ENCODE measurements at places on chromosomes 1 and 21.
A peak's percentile ranks its signal among the peaks of the same experiment; 100 is the strongest.

- DNase-seq, result no peak
Observed at GRCh38 chr1:162823231-162823630, 32.7 kb downstream of the HSD17B7 start.

DNA sequence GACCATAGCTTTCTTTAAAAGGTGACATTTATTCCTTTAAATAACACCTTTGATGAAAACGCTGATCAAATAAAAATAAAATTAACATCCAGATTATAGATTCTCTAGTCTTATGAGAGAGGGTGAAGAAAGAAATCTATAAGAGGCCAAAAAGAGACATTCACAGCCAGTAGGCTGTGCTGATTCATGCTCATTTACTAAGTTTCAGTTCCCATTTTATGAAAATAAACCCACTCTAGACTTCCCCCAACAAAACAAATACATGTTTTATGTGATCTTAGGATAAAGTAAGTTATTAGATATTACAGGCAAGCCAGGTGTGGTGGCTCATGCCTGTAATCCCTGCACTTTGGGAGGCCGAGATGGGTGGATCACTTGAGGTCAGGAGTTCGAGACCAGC is 21.1 kb downstream of the ESRRG start:
- DNase-seq, result no peak

DNA sequence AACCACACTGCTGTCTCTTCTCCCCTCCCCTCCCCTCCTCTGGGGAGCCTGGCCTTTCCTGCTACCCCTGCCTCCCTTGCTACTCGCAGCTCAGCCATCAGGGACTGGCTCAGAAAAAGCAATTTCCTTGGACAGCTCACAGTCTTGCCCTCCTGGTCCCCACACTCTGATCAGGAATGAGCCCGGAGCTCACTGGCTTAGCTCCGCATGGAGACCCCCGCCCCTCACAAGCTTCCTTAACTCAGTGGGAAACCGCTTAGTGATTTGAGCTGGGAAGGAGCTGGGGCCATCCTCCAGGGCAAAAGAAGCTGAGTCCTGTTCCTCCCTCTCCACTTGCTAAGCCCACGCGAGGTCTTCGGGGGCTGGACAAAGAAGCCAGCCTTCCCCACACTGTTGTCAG is 70.3 kb upstream of the ACTL8 start:
- DNase-seq, result no peak

- DNase-seq, result peak; percentile 90
Observed at GRCh38 chr1:97334454-97334853, 586.4 kb downstream of the DPYD start.

GRCh38 chr1:117657031-117657430 is 51.2 kb downstream of the TENT5C start:
- peak; percentile 77 for DNase-seq

DNA sequence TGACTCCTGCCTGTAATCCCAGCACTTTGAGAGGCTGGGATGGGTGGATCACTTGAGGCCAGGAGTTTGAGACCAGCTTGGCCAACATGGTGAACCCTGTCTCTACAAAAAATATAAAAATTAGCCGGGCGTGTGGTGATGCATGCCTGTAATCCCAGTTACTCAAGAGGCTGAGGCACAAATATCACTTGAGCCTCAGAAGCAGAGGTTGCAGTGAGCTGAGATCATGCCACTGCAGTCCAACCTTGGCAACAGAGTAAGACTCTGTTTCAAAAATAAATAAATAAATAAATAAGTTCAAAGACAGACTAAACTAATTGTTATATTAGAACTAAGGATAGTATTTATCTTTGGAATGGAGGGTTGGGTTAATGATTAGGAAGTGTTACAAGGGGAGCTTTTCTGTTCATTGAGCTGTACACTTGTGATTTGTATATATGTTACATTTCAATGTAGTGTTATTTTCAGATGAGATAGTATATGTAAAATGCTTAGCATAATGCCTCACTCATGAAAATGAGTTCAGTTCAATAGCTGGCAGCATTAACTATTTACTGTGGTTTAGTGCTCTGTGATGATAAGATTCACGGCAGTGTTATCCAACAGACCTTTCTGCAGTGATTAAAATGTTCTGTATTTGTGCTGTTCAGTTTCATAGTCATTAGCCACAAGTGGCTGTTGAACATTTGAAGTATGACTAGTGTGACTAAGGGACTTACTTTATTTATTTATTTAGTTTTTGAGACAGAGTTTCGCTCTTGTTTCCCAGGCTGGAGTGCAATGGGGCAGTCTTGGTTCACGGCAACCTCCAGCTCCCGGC is 47.7 kb downstream of the OSBPL9 start:
- DNase-seq, result peak; percentile 52

- DNase-seq, result peak; percentile 99
Observed at GRCh38 chr21:42939582-42940413, 14.4 kb upstream of the ERVH48-1 start.

- no peak for DNase-seq
Observed at GRCh38 chr1:45012639-45013278, 705 bp downstream of the UROD start.

DNA sequence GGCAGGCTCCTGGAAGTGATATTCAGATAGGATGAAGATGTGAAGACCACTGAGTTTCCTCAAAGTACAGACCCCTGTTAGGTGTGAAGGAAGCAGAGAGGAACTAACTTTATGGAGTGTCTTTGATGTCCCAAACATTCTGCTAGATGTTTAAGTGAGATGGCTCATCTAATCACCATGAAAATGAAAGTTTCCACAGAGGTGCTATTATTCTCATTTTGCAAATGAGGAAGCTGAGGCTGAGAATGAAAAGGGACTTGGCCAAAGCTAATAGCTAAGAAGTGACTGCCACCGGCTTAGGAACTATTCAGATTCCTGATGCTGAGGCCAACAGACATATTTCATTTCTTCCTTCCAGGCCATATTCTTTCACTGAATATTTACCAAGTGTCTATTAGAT is 45.9 kb upstream of the WLS start:
- no peak for DNase-seq

- peak; percentile 23 for DNase-seq
Observed at GRCh38 chr1:105138458-105138893, 1388.8 kb downstream of the AMY1C start.

- no peak for DNase-seq
Observed at GRCh38 chr1:115190540-115191170, 101.4 kb upstream of the TSPAN2 start.

GRCh38 chr1:82094136-82094535 is 293.4 kb downstream of the ADGRL2 start:
- DNase-seq, result no peak

- peak; percentile 74 for DNase-seq
Observed at GRCh38 chr1:118949315-118949714, 38.8 kb downstream of the TBX15 start.

- no peak for DNase-seq
Observed at GRCh38 chr1:15035236-15035635, 118.3 kb upstream of the TMEM51 start.

- no peak for DNase-seq
Observed at GRCh38 chr1:150841626-150842025, 33.6 kb upstream of the CTSK start.

DNA sequence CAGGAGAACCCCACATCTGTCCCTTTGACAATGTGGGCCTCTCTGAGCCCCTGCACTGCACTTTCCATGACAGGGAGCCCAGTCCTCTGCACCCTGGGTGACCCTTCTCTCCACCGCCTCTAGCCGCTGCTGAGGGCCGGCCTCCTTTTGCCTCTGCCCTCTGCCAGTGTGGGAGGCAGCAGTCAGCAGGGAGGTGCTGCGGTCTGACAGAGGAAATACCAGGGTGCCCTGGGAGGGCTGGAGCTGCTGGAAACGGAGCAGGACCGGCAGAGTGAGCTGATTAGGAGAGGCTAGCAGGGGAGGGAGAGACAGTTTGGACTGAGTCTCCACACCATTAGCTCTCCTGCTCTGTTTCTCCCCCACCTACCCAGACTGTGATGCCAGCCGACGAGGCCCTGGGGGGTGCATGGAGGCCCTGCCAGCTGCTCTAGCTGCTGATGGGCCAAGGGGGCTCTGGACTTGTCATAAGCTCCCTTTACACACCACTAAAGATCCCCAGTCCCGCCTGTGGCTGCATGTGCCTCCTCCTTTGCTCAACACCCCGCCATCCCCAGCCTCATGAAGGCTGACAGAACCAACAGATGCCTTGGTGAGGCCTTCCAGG is 171.1 kb upstream of the KLHDC7A start:
- DNase-seq, result no peak

DNA sequence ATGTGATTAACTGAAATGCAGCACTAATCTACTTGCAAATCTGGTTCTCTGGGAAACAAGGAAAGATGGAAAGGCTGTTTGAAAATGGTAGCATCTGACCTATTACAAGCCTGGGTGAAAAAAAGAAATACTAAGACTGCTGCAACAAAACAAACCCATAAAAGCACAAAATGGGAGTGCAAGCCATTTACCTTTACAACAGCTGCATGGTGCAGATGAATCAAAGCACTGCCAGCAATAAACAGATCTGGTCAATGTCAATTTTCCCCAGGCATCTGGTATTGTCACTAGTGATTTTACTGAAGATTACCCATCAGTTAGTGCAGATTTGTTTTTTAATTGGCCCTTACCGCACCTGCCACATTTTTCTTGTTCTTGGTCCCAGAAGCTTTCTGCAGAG is 1341.7 kb downstream of the PLA2G4A start:
- no peak for DNase-seq

DNA sequence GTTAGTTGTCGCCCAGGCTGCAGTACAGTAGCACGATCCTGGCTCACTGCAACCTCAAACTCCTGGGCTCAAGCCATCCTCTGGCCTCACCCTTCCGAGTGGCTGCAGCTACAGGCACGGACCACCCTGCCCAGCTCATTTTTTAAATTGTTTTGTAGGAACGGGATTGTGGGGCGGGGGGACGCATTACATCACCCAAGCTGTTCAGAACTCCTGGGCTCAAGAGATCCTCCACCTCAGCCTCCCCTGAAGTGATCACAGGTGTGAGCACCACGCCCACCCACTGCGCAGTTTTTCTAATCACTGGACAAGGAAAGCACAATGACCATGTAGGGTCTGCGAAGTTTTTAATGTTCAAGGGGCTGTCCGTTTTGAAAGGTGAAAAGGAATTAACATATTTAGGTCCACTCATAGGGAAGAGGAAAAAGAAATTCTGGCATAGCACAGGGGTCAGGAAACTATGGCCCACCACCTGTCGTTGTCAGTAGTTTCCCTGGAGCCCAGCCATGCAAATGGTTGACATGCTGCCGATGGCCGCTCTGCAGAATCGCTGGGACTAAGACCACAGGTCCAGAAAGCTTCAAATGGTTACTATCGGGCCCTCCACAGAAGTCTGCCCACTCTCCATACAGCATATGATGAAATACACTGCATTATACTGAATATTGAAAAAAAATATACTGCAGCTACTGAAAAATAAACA is 26.0 kb downstream of the SETD4 start:
- DNase-seq, result no peak

DNA sequence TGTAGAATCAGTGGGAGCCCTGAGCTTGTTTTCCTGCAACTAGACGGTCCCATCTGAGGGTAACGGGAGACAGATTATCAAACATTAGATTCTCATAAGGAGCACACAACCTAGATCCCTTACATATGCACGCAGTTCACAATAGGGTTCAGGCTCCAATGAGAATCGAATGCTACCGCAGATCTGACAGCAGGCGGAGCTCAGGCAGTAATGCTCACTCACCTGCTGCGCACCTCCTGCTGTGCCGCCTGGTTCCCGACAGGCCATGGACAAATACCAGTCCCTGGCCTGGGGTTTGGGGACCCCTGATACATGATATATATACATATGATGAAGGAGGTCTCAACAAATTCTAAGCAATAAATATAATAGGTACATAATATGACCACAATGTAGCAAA is 19.7 kb upstream of the SMIM12 start:
- no peak for DNase-seq

GRCh38 chr21:27464648-27465047 is 497.8 kb upstream of the ADAMTS5 start:
- peak; percentile 30 for DNase-seq

DNA sequence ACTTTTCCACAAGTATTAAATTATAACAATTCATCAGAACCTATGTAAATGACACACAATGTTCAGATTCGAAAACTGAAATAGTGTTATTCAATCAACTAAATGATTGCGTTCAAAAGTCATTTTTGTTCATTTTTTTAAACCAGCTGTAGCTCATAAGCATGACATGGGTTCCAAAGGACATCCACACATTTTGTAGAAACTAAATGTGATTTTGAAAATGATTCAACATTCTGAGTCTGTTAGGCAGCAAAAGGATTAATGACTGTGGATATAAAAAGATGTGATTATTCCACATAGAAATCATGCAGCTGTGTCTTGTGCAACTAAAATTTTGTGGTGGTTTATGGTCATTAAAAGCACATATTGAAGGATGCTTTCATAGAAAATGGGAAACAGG is 204.5 kb downstream of the BRINP3 start:
- no peak for DNase-seq

DNA sequence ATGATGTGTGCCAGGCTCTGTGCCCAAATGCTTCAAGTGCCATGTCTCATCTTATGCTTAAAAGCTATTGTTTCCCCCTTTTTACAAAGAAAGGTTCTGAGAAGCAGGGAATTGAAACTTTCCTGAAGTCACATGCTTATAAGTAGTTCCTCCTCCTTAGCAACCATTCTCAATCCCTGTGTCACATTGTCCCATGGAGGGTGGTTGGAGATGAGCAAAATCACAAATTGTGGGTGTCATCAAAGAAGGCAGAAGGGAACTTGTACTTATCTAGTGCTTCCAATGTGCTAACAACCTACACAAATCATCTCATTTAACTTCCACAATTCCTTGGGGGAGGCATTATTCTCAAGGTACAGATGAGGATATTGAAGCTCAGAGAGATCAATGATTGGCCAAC is 10.1 kb upstream of the ERICH3 start:
- no peak for DNase-seq

DNA sequence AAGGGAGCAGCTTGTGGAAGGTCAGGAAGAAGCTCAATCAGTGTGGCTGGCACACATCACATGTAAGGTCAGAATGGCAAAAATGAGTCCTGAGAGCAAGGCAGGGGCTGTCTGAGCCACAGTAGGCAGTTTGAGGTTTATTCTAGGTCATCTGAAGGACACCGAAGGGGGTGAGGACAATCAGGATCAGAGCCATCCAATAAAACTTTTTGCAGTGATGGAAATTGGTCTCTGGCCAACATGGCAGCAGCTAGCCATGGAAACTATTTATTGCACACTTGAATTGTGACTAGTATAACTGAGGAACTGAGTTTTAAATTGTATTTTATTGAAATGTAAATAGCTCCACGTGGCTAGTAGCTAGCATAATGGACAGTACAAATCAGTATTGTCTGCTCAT is 97.0 kb upstream of the CACNA1E start:
- DNase-seq, result no peak

- DNase-seq, result no peak
Observed at GRCh38 chr1:221664253-221664652, 77.6 kb downstream of the DUSP10 start.

- DNase-seq, result no peak
Observed at GRCh38 chr1:83813576-83813975, 185.4 kb downstream of the TTLL7 start.

DNA sequence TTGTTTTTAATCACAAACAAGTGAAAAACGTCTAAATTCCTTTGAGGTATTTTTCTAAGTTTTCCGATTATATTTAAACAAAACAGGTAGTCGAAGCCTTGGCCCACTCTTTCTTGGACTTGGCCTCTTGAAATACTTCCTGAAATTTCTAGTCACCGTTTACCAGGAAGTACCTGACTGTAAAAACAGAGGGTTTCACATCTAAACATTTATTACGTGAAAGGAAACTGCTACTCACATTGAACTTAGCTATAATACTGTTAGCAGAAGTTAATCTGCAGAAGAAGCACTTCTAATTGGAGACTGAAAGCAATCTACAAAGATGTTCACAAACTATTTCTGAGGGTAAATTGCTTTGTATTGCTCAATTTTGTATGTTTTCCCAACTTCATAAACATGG is 526.0 kb upstream of the ADGRL4 start:
- DNase-seq, result no peak

Measured in fibroblast of skin of left quadriceps (primary cell).